Esophagus squamous epithelium (tissue), 5 donors: ENCODE measurements at places on chromosomes 5 and 9.

DNA sequence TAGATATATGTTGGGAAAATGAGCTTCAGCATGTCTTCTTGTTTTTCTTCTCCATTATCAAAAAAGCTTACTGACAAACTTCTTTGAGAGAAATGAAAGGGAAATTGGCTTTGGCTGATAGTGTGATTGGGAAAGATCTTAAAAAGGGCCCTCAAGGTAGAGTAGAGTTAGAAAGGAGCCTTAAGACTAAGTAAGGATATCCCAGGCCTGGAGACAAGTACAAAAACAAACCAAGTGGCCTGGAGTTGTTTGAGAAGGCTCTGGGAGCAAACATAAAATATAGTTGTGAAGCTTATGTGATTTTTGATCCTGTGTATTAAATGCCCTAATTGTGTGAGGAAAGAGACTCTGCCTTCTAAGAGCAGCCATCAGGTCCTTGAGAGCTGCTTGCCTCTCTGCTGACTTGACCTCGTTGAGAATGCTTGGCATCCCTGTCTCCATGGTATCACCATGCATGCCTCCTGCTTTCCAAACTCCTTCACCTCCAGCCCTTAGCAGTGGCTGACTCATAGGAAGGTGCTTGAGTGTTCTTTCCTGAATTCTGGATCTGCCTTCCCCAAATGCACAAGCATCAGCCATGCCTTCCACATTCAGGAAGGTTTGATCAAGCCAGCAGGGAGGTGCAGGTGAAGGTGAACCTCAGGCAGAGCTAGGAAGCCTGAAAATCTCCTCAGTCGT lies 78.9 kb downstream of the SMARCA2 start:
- no peak for DNase-seq

GRCh38 chr9:101326501-101326900 lies 58.3 kb downstream of the BAAT start:
- no peak for DNase-seq

DNA sequence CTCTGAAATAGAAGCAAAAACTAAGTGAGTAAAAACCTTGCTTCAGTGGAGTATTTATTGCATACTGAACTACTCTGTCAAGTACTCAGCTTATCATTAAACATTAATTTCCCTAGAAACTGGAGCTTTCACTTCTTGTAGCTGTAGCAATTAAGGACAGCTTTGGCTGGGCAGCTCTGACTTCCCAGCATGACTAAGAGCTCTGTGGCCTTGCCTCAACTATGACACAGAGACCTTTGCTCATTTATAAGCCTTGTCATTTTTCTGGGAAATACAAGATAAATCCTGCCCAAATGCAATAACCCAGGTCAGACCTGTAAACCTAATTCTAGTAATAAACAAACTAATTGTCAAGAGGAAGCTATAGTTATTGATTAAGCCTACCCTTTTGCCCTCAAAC lies 65.4 kb upstream of the STK32A start:
- no peak for DNase-seq

DNA sequence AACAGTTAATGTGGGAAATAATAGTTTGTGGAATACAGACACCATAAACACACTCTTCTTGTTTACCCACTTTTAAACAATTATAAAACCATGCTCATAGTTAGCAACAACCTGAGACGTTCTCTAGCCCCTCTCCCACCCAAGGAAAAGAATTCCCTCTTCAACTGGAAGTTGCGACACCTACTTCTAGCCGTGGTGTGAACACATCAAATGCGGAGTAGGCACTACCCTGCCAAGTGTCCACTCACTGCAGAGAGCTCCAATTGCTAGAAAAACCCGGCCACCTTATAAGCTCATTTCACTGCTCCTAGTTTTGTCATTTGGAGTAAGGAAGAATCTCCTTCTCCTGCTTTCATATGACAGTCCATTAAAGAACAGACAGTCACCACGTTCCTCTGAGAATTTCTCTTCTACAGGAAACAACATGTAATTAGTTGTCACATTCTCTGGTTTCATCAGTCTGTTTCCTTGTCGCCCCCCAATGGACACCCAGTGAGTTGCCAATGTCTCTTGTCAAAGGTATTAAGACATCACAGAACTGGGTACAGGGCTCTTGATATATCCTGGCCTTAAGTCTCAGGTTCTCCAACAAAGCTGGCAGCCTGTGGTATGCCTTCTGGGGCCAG lies 47.3 kb downstream of the PRLR start:
- no peak for DNase-seq

DNA sequence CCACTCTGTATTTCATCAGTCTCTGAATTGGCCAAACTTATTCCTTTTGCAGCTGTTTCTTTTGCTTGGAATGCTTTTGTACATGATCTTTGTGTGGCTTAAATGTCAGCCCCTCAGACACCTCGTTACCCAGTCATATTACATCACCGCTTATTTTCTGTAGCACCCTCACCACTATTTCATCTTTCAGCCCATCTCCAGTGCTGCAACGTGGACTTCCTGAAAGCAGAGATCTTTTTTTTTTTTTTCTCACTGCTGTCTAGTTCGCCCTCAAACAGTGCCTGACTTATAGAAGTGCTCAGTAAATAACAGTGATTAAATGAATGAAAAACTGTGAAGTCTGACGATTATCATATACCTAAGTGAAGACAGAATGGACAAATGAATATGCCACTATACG lies 835 bp downstream of the SRA1 start:
- no peak for DNase-seq

GRCh38 chr5:167966979-167967378 lies 324.5 kb upstream of the WWC1 start:
- no peak for DNase-seq

DNA sequence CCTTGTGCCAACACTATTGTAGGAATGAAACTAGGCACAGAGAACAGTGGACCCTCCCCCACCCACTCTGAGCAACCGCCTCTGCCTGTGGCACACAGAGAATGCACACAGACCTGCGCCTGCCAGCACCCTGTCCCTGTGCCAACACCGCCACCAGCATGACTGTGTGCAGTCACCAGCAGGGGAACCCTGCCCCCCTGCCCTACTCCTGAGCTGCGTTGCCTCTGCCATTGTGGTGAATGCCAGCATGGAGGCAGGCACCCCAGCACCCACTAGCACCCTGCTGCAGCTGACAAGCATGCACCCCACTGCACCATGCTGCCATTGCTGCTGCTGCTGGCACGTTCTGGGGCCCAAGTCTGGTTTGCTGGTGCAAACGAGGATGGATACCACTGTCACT lies 94.4 kb upstream of the PRLR start:
- DNase-seq, result no peak

DNA sequence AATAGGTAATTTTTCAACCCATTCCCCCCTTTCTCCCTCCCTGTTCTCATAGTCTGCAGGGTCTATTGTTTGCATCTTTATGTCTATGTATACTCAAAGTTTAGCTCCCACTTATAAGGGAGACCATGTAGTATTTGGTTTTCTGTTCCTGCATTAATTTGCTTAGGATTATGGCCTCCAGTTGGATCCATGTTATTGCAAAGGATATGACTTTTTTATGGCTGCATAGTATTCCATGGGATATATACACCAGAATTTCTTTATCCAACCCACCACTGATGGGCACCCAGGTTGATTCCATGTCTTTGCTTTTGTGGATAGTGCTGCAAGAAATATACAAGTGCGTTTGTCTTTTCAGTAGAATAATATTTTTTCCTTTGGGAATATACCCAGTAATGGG lies 761.6 kb upstream of the GRAMD2B start:
- no peak for DNase-seq

DNA sequence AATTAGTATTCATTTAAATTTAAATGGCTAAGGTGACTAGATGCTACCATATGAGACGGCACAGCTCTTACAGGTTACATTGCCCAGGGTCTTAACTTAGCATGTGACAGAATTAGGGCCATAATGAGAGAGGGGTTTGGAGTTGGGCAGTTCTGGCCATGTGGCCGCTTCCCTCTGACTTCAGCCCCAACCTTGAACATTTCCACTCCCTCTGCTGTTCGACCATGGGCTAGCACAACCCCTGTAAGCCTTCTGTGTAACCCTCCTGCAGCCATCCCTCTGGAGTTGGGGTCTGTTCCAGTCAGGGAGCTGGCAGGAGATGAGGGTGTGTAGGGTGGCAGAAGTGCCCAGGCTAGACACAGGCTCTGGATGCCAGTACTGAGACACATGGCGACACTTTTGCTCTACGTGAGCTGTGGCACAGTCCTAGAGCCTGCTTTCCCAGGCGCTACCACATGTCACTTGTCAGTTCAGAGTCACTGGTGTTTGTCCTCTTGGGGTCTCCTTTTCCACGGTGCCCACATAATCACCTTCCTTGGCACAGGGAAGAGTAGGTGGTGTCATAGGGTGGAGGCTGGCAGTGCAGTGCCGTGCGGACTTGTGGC lies 128.7 kb upstream of the PITX1 start:
- DNase-seq, result no peak

DNA sequence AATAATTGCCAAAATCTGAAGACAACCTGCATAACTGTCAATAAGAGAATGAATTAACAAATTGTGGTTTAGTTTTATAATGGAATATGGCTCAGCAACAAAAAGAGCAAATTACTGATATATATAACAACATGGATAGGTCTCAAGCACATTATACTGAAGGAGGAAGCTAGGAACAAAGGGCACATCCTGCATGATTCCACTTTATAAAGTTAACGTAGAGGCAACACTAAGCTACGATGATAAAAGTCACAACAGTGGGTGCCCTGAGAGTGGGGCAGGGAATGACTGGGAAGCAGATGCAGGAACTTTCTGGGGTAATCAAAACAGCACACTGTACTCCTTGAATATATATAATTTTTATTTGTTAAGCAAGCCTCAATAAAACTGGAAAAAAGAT lies 165.2 kb downstream of the RMI1 start:
- DNase-seq, result no peak

DNA sequence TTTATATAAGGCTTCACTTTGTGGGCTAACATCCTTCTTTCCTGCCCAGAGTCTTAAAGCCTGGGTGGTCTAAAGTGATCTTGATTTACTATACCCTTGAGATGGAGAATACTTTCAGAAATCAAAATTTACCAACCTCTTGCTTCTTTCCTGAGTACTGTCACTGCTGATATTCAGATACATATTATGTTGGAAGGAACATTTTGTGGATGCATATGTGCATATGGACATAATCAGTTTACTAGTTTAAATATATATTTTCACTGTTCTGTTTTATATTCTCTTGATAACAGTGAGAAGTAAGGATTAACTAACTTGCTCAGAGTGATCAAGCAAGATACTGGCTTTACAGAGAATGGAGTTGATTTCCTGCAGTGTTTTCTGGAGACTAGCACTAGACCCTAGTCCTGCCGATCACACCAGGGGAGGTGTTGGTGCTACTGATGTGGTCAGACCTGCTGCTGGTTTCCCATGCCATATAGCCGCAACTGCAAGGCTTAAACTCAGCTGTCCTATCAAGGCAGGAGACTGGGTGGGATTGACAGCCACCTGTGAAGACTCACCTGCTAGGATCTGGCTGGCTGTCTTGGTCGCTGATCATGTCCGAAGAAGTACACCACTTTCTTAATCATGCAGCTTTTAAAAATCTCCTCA lies 57.6 kb downstream of the SLF1 start:
- no peak for DNase-seq

DNA sequence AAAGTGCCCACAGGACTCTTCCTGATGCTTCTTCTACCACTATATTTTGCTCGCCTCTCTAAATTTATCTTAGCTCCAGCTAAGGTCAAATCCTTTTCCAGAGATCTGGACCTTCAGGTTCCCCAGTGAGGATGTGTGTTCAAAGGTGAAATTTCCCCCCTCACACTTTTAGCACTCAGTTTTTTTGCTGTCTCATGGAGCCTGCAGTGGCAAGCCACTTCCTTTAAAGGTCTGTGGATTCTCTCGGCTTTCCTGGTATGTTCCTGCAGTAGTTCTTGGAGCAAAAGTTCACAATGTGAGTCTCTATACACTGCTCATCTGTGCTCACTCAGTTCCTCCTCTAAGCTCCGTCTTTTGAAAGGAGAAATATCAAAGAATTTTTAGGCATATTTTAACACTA lies 181.4 kb downstream of the LURAP1L start:
- no peak for DNase-seq
